ENCODE measurements at places on chromosomes 3 and 15.

DNA sequence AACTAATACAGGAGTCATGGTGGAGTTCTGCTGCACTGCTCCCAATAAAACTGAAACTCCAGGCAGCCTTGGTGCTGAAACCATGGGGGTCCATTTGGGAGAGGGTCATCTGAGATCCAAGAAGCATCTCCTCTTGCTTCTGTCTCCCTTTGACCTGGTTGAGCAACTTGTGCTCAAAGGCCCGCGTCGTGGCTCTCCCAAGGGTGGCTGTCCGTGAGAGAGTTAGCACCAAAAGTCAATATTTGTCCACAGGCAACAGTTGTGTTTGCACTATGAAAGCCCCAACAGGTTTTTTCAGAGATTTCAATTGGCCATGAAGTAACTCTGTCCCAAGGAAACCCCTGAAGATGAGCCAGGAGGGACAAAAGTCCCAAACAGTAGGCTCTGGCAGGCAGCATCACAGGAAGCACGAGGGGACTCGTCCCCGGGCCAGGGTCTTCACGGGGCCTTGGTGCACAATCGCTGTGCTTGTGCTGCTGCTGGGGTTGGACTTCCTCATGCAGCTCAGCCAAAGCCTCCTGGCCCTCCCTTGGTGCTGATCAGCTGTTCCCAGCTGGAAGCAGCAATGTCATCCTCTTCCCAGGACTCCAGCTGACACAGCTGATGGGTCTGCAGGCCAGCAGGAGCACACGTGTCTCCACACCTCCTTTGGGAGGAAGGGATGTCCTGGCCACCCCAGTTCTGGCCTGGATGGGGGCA, 39.4 kb upstream of the WNT5A start:
- DNase-seq, result no peak

- DNase-seq, result no peak
Observed at GRCh38 chr15:77493324-77493907, 72.7 kb downstream of the HMG20A start.

DNA sequence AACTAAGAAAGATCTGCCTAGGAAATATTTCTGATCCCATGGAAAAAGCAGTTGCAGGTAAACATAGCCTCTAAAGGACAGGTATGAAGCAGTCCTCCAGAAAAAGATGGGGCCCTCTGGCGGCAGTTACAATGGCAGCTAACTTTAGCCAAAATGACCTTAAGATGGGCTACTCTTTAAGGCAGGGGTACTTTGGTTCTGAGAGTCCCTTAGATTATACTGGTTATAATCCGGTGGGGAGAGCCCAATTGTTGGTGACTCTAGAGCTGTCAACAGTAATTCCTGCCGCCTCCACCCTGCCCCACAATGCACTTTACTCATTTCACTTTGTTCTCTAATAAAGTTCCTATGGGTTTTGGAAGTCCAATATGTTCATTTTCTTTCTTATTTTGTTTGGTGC, 412.8 kb upstream of the WNT5A start:
- DNase-seq, result no peak

- DNase-seq, result no peak
Observed at GRCh38 chr3:35965908-35966307, 326.6 kb downstream of the ARPP21 start.

DNA sequence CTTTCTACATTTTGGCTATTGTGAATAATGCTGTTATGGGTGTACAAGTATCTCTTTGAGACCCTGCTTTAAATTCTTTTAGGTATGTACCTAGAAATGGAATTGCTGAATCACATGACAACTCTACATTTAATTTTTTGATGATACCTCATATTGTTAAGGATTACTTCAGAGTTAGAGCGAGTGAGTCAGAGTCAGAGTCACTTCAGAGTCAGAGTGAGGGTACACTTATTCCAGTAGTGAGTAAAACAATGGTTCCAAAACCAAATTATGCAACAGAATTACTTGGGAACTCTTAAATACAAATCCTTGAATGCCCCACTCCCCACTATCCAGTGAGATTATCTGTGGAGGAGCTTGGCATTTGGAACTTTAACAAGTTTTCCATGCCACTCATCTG, 50.3 kb upstream of the SNRK start:
- no peak for DNase-seq

GRCh38 chr3:42518800-42519567, 16.5 kb downstream of the VIPR1 start:
- DNase-seq, result no peak

DNA sequence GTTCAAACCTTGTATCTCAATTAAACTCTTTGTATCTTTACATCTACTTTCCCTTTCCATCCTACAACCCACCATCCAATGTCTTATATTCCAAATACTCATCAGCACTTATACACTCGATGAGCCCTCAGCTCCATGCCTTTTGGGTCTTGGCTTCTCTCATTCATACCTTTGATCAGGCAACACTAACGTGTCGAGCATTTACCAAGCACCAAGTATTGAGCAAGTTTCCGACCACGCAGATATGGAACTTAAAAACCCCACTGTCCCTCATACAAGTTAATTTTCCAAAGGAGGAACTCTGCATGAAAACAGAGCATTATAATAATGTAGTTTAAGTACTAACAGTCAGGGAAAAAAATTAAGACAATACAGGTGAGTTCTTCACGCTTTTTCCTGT, 102.8 kb downstream of the IL1RAP start:
- DNase-seq, result no peak

DNA sequence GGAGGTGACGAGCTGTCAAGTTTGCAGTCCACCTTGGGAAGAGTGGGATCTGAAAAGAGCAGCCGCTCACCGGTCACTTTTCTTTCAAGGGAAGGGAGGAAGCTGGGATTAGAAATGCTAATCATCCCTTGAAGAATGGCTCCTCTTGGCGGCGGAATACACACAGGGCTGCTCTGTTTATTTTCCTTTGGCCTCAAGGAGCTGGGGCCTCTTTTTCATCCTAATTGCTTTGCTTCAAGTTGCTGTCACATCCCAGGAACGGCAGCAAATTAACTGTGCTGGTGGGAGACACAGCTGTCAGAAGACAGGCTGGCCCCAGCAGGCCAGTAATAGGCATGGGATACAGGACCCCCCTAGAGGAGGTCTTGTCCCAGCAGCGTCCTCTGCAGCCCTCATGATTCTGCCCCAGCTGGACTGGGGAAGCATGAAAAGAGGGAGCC, 6.7 kb downstream of the KBTBD13 start:
- DNase-seq, result no peak

GRCh38 chr3:138848696-138849095, 14.0 kb upstream of the PIK3CB start:
- DNase-seq, result no peak

DNA sequence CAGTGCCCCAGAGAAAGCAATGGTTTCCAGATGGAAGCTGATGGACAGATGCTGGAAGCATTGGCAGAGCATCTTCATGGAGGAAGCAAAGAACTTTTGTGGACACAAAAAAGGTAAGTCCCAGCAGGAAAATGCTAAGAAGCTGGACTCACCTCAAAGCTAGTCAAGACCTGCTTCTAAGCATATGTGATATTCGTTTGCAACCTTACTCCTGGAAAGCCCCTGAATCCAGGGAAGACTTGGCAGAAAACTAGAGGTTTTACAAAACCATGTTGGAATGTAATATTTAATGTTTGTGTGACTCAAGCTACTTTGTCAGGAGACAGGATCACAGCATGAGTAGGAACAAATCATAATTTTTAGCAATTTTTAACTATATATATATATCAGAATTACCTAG, 288.2 kb downstream of the BCHE start:
- DNase-seq, result no peak

- DNase-seq, result no peak
Observed at GRCh38 chr15:40345225-40345866, 4.6 kb upstream of the CCDC9B start.

GRCh38 chr3:87270908-87271700, 5.3 kb downstream of the POU1F1 start:
- DNase-seq, result no peak

GRCh38 chr15:35061825-35062737, 23.0 kb downstream of the NANOGP8 start:
- no peak for DNase-seq

DNA sequence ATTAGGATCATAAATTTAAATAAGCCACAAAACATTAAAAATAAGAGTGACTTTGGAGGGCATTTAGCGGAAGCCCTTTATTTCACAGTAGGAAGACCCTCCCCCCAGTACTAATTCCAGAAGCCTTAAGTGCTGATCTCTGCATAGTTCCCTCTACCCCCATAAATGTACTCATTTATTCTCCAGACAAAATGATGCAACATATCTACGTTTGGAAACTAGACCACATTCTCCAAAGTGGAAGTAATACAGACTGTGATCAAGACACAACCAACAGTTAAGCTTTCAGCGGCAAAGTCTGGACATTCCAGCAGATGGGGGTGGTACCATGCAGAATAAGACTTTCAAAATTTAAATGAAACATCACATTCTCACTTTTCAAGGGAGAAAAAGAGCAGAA, 44.8 kb upstream of the RPS17 start:
- DNase-seq, result no peak

DNA sequence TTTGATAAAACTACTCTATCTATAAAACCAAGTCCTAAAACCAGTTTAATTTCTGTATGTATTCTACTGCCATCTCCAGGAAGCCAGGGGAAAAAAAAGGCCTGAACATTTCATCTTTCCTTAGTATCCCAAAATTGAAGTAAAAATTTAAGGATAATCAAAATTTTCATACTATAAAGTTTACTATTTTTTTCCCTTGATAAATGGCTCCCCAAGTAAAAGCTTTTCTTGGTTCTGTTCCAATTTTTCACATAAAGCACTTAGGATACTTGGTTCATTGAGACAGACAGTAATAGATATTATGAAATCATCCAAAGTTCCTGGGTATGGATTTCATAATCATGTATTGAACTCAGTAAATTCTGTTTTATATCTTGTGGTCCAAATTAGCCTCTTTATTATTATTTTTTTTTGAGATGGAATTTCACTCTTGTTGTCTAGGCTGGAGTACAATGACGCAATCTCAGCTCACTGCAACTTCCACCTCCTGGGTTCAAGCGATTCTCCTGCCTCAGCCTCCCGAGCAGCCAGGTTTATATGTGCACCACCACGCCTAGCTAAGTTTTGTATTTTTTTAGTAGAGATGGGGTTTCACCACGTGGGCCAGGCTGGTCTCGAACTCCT, 34.5 kb downstream of the ICE2 start:
- DNase-seq, result no peak

- no peak for DNase-seq
Observed at GRCh38 chr3:25291481-25291905, 136.6 kb upstream of the RARB start.

- no peak for DNase-seq
Observed at GRCh38 chr15:44009038-44009437, 182.2 kb downstream of the WDR76 start.

DNA sequence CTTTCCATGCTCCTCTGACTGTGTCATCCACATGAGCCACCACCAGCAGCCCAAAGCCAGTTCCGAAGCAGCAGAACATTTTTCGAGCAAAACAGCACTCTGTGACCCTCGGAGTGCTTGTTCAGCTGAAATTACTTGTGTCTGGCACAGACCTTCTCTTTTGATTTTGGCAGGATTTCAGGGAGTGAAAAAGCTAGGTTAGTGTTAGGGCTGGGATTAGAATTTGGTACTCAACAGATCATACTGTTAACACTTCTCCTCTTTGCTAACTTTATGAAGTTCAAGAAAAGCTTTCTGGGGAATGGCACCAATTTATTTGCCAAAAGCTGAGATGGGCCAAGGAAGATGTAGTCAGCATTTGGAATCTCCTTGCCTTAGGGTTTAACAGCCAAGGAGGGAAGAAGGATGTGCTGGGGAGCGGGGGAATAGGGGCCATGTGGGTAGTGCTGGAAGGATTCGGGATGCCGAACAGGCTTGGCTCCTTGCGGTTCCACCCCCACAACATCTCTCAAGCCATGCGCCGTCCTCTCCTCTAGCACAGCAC, 55.1 kb upstream of the TRA2B start:
- DNase-seq, result no peak

Data from caudate nucleus (tissue), 63 donors.